ENCODE measurements at places on chromosomes 12 and 14. TPM values are rescaled to one million over a fixed set of nuclear protein-coding genes. Genes with fewer than 3 reads are reported as not detected.

The SLC8A3 gene
- total RNA-seq, result not detected

The CIPC gene
- total RNA-seq, result 66.3 TPM

The RNF34 gene
- total RNA-seq, result 37.2 TPM

The ZNF705A gene
- not detected for total RNA-seq

The KRT74 gene
- not detected for total RNA-seq

The TGM1 gene
- 7.5 TPM for total RNA-seq

The SLC17A8 gene
- total RNA-seq, result not detected

GRCh38 chr12:62214846-62215245 is 45.4 kb upstream of the USP15 start:
- H3K27me3 ChIP-seq, result no peaks in the 10 kb centered on the region
- no peak for DNase-seq
- no peaks in the 10 kb centered on the region for H3K36me3 ChIP-seq
- peaks cover 31% of the 10 kb centered on the region for H3K4me1 ChIP-seq
- H3K4me3 ChIP-seq, result peak overlapping the region; percentile 15

- no peaks in the 10 kb centered on the region for H3K27me3 ChIP-seq
- no peak overlapping the region for H3K27ac ChIP-seq
- DNase-seq, result no peak
- no peaks in the 10 kb centered on the region for H3K36me3 ChIP-seq
- H3K4me3 ChIP-seq, result no peak overlapping the region
Measured at GRCh38 chr12:82648259-82648909, 38.3 kb upstream of the TMTC2 start.

DNA sequence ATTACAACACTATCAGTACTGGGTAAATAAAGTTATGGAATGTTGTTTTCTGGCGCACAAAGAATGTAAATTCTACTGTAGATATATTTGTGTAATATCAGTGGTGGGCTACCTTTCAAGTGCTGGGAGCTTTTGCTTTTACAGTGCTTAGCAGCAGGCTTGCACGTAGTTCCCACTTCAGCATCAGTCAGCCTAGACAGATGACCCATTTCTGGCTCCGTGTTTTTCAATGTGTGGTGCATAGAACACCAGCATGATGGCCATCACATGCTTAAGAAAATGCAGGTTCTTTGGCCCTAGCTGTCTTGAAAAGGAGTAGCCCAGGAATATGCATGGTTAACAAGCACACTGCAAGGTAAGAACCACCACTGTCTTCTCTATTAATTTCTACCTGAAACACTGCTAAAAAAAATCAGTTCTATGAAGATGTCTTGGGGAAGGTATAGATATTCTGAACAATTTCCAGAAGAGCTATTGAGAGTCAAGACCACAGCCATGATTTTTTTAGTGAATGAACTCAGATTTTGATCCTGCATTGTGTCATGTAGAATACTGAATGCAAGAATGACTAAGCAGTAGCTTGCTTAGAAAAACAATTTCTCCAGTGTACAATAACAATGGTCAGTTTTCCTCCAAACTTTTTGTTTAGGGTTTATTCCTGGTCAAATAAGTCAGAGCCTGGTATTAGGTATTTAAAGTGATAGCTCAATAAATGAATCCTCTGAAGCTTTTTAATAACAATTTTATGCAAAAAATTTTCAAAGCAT is 195.7 kb downstream of the AKAP6 start:
- H3K27ac ChIP-seq, result no peak overlapping the region
- H3K4me1 ChIP-seq, result peaks cover 8% of the 10 kb centered on the region
- H3K36me3 ChIP-seq, result no peaks in the 10 kb centered on the region
- DNase-seq, result no peak
- no peak overlapping the region for H3K4me3 ChIP-seq

GRCh38 chr12:58301038-58301729 is 359.8 kb downstream of the ATP23 start:
- H3K27ac ChIP-seq, result no peak overlapping the region
- no peak for DNase-seq
- H3K4me1 ChIP-seq, result peaks cover 16% of the 10 kb centered on the region
- H3K4me3 ChIP-seq, result no peak overlapping the region

DNA sequence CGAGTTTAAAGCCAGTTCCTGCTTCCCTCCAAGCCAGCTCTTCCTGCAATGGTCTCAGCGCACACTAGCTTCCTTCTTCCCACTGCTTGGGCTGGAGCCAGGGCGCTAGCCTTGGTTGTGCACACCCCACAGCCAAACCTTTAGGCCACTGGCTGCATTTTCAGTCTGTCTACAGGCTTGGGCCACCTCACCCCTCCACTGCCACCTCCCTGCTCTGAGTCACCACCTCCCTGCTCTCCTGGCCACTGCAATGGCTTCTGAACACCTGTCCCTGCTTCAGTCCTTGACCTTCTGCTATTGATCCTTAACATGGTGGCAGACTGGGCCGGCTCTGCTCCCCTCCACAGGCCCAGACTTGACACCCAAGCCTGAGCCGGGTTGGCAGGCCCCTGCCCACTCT is 151.1 kb downstream of the RBM19 start:
- peak; percentile 67 for DNase-seq
- no peaks in the 10 kb centered on the region for H3K27me3 ChIP-seq
- no peak overlapping the region for H3K27ac ChIP-seq
- no peaks in the 10 kb centered on the region for H3K4me1 ChIP-seq
- no peaks in the 10 kb centered on the region for H3K36me3 ChIP-seq

DNA sequence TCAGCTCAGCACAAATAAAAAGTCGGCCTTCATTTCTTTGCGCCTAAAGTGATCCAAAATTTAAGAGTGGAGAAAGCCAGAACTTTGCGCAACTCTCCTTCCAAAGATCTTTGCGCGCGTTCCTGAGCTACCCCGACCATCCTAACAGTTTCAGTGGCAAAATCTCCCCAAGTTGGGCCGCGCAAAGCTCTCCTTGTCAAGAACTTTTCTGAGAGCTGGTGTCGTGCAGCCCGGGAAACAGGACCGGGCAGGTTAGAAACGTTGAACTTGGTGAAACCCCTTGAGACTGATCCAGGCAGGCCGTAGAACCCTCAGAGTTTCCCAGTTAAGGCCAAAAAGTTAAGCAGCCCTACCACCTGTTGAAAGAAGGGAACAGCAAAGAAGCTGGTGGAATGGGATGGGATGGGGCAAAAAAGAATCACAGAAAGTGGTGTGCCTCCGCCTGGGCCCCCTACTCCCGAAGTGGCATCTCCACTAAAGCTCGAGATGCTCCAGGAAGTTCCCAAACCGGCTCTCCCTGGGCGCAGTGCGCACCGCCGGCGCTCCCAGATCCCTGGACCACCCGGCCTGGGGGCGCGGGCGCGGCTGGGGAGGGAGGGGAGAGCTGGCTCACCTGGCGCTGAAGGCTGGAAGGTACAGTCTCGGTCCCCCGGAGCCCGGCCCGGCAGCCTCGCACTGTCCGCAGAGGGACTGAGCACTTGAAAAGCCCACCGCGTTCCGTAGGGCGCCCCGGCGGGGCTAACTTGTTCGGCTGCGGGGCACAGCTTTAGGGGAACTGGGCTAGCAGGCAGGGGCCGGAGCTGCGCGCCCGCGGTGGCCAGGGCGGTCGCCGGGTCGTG is 768 bp downstream of the DBX2 start:
- no peak overlapping the region for H3K4me3 ChIP-seq
- H3K27me3 ChIP-seq, result no peaks in the 10 kb centered on the region
- no peaks in the 10 kb centered on the region for H3K4me1 ChIP-seq
- no peaks in the 10 kb centered on the region for H3K36me3 ChIP-seq
- DNase-seq, result no peak
- H3K27ac ChIP-seq, result no peak overlapping the region

DNA sequence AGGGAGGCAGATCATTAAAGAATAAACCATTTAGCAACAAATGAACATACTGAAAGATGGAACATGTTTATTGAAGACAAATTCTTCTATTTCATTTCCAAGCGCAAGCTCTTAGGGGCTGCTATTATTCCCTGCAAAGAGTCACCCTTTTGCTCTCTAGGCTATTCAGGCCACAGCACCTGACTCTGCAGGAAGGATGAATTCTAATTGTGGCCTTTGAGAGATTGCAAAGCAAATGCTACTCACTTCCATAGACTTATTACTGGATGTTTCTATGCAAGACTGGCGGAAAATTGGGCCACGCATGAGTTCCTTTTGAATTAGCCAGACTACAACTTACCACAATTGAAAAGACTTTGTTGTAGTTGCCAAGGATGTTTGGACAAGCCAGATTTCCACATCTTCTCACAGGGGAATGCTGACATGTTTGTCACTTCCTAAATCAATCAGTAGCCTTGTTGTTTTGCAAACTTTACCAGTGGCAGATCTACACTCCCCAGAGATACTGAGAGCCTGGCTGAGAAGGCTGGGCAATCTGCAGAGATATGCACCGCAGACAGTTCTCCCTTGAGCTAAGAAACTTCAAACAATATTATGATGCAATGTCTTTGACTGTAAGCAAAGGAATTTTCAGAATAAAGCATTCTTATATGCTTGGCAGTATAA is 334.3 kb upstream of the SYT1 start:
- H3K4me1 ChIP-seq, result no peaks in the 10 kb centered on the region
- no peak overlapping the region for H3K4me3 ChIP-seq
- no peaks in the 10 kb centered on the region for H3K36me3 ChIP-seq
- no peaks in the 10 kb centered on the region for H3K27me3 ChIP-seq

DNA sequence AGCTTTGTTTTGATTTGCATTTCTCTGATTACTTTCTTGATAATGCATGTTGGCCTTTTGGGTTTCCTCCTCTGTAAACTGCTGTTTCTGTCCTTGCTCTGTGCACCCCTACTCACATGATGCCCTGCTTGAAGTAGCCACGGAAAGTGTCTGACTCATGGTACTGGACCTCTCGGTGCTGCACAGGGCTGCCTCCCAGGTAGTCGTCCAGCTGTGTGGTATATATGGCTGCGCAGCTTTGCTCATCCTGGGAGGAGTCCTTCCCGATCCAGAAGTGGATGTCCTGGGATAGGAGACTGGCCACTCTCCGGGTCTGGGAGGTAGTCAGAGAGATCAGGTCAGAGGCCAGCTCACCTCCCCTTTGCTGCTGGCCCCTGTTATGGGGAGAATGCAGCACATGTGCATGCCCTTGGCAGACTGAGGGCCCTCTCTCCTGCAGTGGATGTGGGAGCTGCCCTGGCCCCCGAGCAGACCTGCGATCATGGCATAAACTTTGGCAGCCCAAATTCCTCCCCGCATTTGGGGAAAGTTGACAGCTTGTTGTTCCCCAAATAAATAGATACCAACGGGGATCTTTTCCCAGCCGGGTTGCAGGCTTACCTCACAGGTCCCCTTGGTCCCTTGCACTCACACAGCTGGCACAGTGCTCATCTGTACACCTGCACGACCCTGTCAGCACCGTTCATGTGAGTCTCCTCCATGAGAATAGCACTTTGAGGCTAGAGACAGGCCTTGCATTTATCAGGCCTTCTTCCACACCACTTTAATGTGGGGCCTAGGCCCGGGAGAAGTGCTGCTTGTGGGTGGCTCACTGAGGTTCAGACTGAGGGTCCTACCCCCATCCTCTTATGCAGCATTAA is 5.2 kb downstream of the AVIL start:
- no peaks in the 10 kb centered on the region for H3K27me3 ChIP-seq
- H3K4me3 ChIP-seq, result no peak overlapping the region
- no peaks in the 10 kb centered on the region for H3K36me3 ChIP-seq
- no peak overlapping the region for H3K27ac ChIP-seq

- no peaks in the 10 kb centered on the region for H3K36me3 ChIP-seq
- no peak overlapping the region for H3K4me3 ChIP-seq
- no peaks in the 10 kb centered on the region for H3K27me3 ChIP-seq
- no peak for DNase-seq
- H3K27ac ChIP-seq, result no peak overlapping the region
- H3K4me1 ChIP-seq, result no peaks in the 10 kb centered on the region
Measured at GRCh38 chr14:83594874-83595273, 1935.1 kb upstream of the FLRT2 start.

DNA sequence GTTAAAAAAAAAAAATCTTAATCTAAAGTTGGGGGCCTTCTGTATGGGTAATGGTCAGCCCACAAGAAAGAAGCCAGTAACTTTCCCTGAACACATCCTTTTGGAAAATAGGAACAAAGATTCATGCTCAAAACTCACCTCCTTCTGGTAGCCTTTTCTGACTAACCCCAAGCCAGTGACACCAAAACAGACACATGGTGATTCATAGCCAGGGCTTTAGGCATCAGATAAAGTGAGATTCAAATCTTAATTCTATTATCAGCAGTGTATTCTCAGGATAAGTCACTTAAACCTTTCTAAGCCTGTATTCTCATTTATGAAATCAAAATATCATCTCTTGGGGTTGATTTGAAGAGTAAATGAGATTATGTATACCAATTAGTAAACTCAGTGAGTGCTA is 4.9 kb downstream of the ATP5MC2 start:
- H3K36me3 ChIP-seq, result peaks cover 38% of the 10 kb centered on the region
- peaks cover 9% of the 10 kb centered on the region for H3K4me1 ChIP-seq
- no peak overlapping the region for H3K4me3 ChIP-seq
- no peak for DNase-seq

GRCh38 chr14:56118611-56119181 is 485 bp downstream of the PELI2 start:
- peak overlapping the region; percentile 71 for H3K4me3 ChIP-seq
- no peaks in the 10 kb centered on the region for H3K4me1 ChIP-seq
- H3K27ac ChIP-seq, result no peak overlapping the region
- DNase-seq, result peak; percentile 15
- no peaks in the 10 kb centered on the region for H3K36me3 ChIP-seq

DNA sequence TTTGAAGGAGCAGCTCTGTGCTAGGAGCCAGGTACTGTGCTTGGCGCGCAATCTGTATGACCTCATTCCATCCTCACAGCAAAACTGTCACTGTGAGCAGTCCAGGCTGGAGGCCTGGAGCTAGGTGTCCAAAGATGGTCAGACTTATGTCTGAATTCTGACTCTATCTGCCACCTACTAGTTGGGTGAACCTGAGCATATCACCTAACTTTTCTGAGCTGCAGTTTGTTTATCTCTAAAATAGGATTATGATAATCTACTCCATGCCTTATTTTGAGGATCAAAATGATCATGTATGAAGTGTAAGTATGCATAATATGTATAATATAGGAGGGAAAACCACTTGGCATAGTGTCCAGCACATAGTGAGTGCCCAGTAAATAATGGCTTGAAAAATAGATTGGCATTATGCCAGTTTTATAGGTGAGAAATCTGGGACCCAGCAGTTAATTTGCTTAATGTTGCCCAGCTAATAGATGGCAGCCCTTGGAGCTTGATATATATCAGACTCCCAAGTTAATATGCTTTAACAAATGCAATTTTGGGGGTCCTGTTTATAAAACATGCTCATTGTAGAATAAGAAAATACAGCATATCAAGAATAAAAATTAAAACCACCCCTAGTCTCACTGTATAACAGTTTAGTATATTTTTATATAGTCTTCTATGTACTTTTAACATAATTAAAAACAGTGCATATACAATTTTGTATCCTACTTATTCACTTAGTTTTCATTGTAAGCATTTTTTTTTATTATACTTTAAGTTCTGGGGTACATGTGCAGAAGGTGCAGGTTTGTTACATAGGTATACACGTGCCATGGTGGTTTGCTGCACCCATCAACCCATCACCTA is 4.5 kb upstream of the JPH4 start:
- no peak for DNase-seq
- no peaks in the 10 kb centered on the region for H3K36me3 ChIP-seq
- H3K27ac ChIP-seq, result no peak overlapping the region
- H3K27me3 ChIP-seq, result no peaks in the 10 kb centered on the region

GRCh38 chr14:71815110-71815509 is 117.1 kb upstream of the RGS6 start:
- DNase-seq, result no peak
- H3K4me1 ChIP-seq, result no peaks in the 10 kb centered on the region

GRCh38 chr12:117329756-117330155 is 31.7 kb downstream of the NOS1 start:
- H3K27ac ChIP-seq, result no peak overlapping the region
- DNase-seq, result no peak
- H3K4me3 ChIP-seq, result no peak overlapping the region

- H3K27ac ChIP-seq, result no peak overlapping the region
- H3K27me3 ChIP-seq, result no peaks in the 10 kb centered on the region
- no peak overlapping the region for H3K4me3 ChIP-seq
- H3K4me1 ChIP-seq, result no peaks in the 10 kb centered on the region
- H3K36me3 ChIP-seq, result no peaks in the 10 kb centered on the region
- no peak for DNase-seq
Measured at GRCh38 chr14:94051115-94051514, 25.0 kb downstream of the OTUB2 start.

All from PC-9 (cell line).